ENCODE measurements at places on chromosomes 11 and 22.

GRCh38 chr11:104332110-104332509 lies 168.2 kb upstream of the PDGFD start:
- no peak for DNase-seq

- no peak for DNase-seq
Observed at GRCh38 chr11:43212279-43212678, 99.5 kb upstream of the API5 start.

DNA sequence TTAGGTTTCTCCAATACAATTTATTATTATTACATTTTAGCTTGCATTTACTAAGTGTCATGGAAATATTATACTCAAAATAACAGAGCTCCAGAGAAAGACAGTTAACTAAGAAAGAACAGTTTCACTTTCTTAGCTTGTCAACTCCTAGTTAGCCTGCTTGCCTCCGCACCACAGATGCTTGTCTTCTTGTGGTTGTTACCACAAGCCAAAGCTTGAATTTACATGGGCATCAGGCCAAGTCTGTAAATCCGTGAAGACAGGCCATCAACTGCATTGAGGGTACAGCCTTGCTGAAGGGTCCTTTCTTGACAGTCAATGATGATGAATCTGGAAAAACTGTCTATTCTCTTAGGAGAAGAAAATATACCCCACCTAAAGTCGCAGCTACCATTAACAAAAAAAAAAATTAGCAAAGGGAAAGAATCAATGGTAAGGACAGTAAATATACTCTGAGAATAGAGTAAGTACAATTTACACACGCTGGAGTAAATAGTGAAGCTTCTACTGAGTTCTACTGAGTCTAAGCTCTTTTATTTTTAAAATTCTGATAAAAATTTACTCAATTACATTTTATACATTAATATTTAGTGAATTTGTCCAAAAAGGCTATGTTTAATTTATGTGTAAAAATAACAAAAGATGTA lies 15.6 kb upstream of the DENND5A start:
- peak; percentile 88 for DNase-seq

GRCh38 chr22:29331658-29332300 lies 16.3 kb upstream of the RASL10A start:
- DNase-seq: no peak

- DNase-seq: no peak
Observed at GRCh38 chr11:19060629-19061028, at the start of gene MRGPRX2. Gene MRGPRX2, minus strand, starts transcription at chr11:19060717. Its CDS starts 4,315 bp downstream, at chr11:19056402.

Data from astrocyte of the spinal cord (primary cell).